ENCODE measurements at places on chromosomes 11 and 22. TPM values are rescaled to one million over a fixed set of nuclear protein-coding genes. Genes with fewer than 3 reads are reported as not detected.

- DNase-seq = no peak
Measured at GRCh38 chr11:115475564-115475963, 28.7 kb downstream of the CADM1 start.

GRCh38 chr22:39563571-39564428 is 6.8 kb upstream of the CACNA1I start:
- no peak for DNase-seq

DNA sequence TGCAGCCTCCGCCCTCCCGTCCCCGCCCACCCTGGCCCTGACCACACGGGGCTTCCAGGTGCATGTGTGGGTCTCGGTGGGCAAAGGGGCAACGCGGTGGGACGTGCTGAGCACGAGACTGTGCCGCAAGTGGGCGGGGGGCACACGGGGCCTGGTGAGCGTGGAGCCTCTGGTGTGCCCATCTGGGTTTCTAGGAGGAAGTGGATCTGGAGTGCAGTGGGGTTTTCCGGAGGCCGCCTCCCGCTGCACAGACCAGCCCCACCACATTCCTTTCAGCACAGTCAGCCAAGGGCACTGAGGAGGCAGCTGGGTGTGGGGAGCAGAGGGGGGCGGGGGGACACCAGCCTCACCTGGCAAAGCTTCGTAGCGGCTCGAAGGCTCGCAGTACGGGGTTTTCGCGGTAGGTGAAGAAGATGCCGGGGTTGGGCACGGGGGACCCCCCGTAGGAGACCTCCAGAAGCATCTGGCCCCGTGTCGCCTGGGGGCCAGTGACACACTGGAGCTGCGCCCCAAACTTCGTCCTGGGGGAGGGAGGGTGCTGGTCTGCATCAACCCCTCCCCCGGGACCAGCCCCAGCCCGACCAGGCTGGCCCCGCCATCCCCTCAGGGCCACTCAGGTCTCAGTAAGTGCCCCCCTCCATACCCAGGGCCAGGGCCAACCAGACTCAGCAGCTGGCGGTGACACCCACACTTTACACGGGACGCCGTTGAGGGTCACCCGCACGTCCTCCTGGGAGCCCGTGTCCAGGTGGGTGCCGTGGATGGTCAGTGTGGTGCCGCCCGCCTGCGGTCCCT is 12.4 kb upstream of the MAPK11 start:
- peak; percentile 89 for DNase-seq

MRGPRE gene
- not detected for total RNA-seq

DNA sequence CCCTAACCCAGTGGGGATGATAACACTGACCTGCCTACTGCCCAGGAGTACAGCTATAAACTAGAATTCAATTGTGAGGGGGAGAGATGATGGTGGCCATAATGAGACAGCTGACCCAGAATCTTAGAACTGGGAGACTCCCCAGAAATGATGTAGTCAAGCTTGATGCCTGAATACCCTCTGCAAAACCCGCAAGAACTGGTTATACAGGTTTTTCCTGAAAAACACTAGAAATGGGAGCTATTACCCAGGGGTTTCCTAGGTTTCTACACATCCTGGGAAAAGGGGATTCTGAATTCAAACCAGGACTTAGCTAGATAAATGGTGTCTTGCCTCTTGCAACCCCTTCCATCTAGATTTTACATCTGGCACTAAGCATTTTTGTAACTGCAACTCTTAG is 113.8 kb upstream of the NARS2 start:
- no peak for DNase-seq

SLC22A6 gene
- not detected for total RNA-seq

DNA sequence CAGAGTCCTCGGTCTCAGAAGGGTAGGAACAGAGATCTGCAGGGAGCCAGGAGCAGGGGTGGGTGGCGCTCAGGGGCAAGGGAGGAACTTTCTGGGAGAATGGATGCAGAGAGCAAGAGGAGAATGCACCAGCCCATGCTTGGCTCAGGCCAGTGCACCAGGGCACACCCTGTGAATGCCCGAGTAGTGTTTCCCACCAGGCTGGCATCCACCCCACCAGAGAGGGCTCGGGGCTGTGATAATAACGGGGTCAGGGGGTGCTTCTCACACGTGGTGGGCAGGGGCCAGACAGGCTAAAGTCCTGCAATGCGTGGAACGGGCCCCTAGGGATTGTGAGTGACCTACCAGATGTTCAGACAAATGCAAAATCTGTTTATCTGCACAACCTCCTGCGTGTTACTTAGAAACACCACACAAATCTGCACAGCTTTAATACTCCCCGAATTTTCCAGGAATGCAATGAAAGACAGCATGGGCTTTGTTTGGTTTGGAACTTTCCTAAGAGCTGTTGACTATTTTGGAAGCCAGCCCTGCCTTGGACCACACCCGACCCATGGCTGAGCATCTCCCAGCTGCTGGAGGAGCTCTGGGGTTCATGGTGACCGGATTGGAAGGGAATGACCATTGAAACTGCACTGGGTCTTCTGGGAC is 368.3 kb downstream of the SHANK2 start:
- no peak for DNase-seq

DNA sequence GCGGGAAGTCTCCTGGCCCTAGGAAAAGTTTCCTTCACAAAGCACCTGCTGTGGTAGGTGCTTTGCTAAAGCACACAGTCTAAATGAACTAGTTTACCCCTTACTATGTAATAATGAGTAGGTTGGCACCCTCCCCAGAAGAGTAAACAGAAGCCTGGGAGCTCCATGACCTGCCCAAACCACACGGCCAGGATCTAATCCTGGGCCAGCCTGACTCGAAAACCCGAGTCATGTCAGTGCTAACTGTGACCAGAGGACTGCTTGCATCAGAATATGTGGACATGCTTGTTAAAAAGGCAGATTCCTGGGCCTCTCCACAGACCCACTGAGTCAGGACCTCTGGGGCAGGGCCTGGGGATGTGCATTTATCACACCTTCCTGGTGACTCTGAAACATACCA is 67.7 kb downstream of the PANX1 start:
- no peak for DNase-seq

- peak; percentile 75 for DNase-seq
Measured at GRCh38 chr22:45240104-45240809, 437 bp downstream of the KIAA0930 start.

GRCh38 chr11:120013325-120014250 is 124.3 kb downstream of the TRIM29 start:
- DNase-seq = no peak

MEI1 gene
- total RNA-seq = 4.3 TPM

- peak; percentile 96 for DNase-seq
Measured at GRCh38 chr11:47355283-47356128, 3.0 kb upstream of the MYBPC3 start.

- DNase-seq = no peak
Measured at GRCh38 chr11:76658231-76658630, 12.3 kb downstream of the LRRC32 start.

DNA sequence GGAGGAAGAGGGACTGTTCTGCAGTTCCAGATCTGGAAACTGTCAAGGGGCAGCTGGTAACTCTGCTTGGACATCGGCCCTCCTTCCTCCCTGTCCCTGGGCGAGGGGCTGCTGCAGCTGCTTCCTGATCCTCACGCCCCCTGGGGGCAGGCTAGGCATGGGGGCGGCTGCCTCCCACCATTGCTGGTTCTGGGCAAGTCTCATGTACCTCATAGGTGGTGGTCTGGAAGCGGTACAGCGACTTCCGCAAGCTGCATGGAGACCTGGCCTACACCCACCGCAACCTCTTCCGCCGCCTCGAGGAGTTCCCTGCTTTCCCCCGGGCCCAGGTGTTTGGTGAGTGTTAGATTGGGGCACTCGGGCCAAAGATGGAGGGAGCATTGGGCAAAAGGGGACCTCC is 5.0 kb downstream of the SNX15 start:
- DNase-seq = no peak

DNA sequence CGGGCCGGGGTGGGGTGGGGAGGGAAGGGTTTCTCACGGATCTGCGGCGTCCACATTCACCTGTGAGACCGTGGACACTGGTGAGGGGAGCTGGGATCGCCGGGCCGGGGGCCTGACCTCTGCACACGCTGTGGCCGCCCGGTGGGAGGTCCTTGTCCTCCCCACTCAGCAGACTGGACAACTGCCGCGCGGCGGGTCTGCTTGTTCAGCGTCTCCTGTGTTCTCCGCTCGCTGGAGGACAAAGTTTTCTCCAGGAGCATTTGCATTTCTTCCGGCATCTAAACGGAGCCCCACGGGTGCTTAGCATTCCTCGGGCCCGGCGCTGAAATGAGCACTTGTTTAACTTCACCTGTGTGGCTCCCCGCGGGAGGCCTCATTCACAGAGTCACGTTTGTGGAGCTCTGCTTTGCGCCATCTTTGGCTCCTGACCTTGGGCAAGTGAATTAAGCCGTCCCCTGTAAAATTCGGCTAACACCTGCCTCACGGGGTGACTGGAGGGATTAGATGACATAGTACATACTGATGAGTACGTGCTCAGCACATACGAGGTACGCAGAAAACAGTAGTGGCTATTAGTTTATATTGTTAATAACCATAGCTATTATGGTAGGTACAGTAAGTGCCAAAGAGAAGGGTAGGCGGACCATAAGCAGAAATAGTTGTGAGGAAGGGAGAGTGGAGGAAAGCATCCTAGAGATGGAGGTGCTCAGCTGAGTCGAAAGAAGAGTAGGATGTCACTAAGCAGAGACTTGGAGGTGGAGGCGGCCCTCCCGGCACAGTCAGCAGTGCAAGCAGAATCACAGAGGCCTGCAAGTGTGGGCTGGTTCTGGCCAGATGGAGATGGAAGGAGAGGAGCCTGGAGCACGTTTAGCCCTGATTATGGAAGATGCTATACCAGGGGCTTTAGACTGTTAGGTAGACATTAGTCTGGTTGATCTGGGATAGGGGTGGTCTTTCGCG is 885 bp downstream of the TRMU start:
- peak; percentile 59 for DNase-seq

DNA sequence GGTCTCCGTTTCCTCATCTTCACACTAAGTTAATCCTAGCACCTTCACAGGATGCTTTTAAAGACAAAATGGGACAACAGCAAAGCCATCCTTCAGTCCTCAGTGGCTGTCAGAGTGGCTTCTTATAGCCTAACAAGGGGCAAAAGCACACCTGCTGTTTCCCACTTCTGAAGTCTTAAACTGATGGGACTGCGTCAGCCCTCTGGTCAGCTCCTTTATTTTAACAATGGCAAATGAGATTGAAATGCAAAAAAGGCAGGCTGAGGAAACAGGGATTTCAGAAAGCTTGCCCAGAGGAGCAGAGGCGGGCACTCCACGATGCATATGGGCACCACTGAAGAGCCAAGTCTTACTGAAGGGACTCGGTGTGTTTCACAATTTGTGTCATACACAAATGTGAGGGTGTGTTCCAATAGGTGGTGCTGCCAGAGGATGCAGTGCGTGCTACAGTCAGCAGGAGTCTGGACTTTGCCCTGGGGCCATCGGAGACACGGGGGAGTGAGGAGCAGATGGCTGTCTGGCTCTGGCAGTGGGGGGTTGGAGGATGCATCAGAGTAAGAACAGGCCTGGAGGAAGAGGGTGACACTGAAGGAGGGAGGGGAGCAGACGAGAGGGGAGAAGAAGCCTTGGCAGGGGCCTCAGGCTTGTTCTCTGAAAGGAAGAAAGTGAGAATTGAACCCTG is 47.3 kb downstream of the TENM4 start:
- DNase-seq = no peak

- peak; percentile 61 for DNase-seq
Measured at GRCh38 chr11:131668500-131669400, 298.3 kb downstream of the NTM start.

DNA sequence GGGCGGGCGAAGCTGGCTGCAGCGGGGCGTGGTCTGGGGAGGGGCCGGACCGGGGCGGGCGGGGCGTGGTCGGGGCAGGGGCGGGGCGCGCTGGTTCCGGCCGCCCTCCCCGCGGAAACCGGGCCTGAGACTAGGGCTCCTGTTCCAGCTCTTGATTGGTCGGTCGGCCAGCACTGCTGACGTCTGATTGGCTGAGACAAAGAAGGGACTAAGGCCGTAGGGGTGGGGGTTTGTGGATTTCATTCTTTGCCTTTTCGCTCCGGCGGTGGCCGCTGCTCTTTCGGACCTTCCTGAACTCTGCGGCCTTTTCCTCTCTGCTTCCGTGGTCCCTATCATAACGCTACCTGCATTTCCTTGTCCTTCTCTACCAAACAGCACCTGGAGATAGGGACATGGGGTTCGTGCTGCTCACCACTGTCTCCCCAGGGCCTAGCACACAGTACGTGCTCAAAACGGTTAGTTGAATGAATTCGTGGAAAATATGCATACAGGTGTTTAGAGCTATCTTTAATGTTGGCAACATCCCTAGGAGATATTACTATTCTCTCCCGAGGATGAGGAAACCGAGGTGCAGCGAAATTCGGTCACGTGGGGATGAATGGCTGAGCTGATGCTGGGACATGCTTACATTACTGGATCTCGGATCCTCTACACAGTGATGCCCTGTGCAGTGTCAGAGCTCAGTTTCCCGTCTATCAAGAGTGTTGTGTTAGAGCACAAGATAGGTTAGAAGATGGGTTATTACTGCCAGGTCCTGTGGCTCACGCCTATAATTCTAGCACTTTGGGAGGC is 62.8 kb downstream of the NFAM1 start:
- peak; percentile 92 for DNase-seq

DNA sequence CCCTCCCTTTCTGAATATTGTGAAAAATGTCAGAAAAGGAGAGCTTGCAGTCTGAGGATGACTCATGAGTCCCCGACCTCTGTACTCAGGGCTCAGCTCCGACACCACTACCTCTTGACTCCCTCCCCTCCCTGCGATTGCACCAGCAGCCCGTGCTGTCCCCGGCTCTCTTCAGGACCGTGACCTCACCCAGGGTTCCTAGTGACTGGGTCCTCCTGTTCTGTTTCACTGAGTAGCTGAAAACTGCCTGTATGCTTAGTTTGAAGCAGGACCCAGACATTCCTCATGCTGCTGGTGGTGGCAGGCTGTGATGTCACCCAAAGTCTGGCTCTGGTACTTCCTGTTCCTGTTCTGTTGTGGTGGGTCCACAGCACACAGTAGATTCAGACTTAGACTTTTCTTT is 11.7 kb downstream of the PHRF1 start:
- peak; percentile 77 for DNase-seq

DNA sequence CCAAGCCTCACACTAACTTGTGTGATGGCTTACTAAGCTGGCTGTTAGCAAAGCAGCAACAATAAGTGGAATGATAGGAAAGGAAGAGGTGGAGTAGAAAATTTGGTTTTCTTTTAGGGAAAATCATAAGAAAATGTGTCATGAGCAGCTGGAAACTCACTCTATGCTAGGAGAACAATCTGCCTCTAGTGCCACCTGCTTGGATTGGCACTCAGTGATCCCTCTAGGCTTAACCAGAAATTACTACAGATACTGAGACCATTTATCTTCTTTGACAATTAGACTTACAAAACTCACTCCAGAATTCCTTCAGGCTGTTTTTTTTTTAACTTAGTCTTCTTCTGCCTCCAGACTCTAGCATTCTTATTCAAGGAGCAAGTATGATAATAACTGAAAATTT is 117.3 kb downstream of the CD44 start:
- DNase-seq = no peak

LMO2 gene
- total RNA-seq = 56.4 TPM

DNA sequence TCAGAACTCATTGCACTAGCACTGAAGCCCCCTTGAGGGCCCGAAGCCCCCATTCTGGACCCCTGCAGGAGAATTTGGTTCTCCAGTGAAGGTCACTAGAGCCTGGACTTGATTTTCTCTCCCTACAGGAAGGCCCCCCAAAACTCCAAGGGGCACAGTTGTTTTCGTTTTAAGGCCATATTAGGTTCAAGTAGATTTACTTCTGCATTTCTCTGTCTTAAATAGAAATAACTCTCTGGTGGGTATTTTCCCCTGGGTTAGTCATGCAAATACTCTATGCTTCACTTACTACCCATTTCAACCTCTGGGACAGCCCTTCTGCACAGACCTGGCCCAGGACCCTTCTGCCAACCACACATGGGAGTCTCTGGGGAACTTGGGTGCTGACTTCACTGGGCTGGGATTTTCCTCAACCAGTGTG is 41.6 kb downstream of the WEE1 start:
- no peak for DNase-seq

PRDM11 gene
- total RNA-seq = 15.1 TPM

- no peak for DNase-seq
Measured at GRCh38 chr11:47001781-47002181, 65.2 kb downstream of the CSTPP1 start.
